ENCODE measurements at places on chromosomes 12 and 14. TPM values are rescaled to one million over a fixed set of nuclear protein-coding genes. Genes with fewer than 3 reads are reported as not detected.

Gene GPR65
- total RNA-seq: 16.1 TPM

Gene ALDH1L2
- total RNA-seq: 0.69 TPM

Gene MBIP
- total RNA-seq: 29.6 TPM

- H3K27ac ChIP-seq: no peak overlapping the region
- H3K4me3 ChIP-seq: no peak overlapping the region
- H3K27me3 ChIP-seq: no peaks in the 10 kb centered on the region
- DNase-seq: no peak
- peaks cover 14% of the 10 kb centered on the region for H3K4me1 ChIP-seq
Observed at GRCh38 chr12:123445388-123446332, 9.2 kb upstream of the RILPL2 start.

GRCh38 chr12:82803201-82803600 is 116.5 kb downstream of the TMTC2 start:
- no peak for DNase-seq
- H3K27ac ChIP-seq: no peak overlapping the region
- no peaks in the 10 kb centered on the region for H3K36me3 ChIP-seq
- no peaks in the 10 kb centered on the region for H3K4me1 ChIP-seq
- H3K4me3 ChIP-seq: no peak overlapping the region

GRCh38 chr14:85532374-85533022 is 2.6 kb downstream of the FLRT2 start:
- H3K4me1 ChIP-seq: no peaks in the 10 kb centered on the region
- no peak for DNase-seq
- H3K27me3 ChIP-seq: no peaks in the 10 kb centered on the region
- no peak overlapping the region for H3K4me3 ChIP-seq

- no peak for DNase-seq
- H3K27ac ChIP-seq: no peak overlapping the region
- no peaks in the 10 kb centered on the region for H3K27me3 ChIP-seq
Observed at GRCh38 chr12:98220636-98221035, 294.8 kb upstream of the TMPO start.
